ENCODE measurements at places on chromosomes 16 and 17.

DNA sequence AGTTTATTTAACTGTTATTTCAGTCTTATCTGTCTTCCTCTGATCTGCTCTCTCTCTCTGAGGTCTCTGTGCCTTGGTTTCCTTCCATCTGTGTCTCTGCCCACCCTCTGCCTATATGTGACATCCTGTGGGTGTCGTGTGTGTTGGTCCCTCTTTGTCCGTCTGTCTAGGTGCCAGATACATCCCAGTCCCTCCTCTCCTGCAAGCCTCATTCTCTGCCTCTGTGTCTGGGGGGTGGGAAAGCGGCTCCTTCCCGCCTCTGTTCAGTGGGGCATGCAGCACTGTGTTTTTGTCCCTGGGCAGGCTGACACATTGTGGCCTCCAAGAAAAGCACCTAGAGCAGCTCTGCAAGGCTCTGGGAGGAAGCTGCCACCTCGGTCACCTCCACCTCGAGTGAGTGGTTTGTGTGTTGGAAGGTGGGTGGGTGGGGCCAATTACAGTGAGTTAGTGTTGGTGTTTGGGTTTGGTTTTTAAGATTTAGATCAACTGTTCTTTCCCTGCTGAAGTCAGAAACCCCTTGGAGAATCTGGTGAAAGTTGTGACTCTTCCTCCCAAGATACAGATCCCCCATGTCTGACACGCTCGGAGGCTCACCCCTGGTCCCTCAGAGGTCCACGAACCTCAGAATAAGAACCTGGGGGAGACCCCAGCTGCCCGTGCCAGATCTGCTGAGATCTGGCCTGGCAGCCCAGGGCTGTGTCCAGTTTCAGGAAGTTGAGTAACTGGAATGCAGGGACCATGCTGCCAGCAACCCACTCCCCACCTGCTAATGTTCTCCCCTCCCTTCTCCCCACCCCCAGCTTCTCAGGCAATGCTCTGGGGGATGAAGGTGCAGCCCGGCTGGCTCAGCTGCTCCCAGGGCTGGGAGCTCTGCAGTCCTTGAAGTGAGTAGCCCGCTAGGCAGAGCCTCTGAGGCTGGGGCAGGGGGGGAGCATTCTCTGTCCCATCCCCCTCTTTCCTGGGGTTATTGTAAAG is 50.9 kb upstream of the CPNE2 start:
- peak; percentile 64 for DNase-seq

DNA sequence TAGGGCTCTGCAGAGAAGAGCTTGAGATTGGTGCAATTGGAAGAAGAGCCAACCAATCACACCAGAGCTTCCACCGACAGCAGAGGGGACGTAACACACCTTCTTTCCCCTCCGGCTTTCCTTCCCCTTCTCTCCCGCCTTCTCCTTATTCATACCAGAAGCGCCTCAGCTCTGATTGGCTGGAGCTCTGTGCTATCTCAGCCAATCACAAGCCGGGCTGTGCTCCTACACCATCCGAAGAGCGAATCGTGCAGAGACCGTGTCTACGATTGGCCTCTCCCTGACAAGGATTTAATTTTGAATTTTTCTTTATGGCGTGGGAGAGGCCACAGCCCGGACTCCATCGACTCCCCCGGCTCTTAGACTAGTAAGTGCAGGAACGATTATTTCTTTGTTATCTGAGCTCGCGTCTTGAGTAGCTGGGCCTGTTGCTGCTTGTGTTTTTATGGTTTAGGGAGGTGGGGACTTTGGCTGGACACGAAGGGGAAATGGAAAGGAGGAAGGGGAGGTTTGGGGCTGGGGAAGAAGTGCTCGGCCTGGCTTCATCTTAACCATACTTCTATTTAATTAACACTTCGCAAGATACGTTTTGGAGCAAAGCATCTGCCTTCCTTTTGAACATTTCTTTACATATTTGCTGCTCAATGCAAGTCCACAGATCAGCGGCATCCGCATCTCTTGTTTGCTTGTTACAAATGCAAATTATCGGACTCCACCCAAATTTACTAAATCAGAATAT is at the start of gene PRR11:
PRR11 (plus strand) TSS at position 308 of the 739 bp plus-strand sequence. CDS start 14,007 bp downstream, outside the sequence.
- peak; percentile 82 for DNase-seq

DNA sequence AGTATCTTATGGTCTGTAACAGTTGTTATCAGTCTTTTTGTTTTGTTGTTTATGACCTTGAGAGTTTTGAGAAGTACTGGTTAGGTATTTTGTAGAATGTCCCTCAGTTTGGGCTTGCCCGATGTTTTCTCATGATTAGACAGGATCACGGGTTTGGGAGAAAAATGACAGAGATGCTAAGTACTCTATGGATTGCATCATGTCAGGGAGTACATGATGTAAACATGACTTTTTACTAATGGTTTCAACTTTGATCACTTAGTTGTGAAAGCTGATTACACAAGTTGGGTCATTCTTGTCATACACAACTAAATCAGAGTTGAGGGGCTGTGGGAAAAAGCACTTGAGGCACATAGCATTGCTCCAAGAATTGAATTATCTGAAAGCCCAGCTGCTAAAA is 94.7 kb upstream of the SIAH1 start:
- DNase-seq: no peak

DNA sequence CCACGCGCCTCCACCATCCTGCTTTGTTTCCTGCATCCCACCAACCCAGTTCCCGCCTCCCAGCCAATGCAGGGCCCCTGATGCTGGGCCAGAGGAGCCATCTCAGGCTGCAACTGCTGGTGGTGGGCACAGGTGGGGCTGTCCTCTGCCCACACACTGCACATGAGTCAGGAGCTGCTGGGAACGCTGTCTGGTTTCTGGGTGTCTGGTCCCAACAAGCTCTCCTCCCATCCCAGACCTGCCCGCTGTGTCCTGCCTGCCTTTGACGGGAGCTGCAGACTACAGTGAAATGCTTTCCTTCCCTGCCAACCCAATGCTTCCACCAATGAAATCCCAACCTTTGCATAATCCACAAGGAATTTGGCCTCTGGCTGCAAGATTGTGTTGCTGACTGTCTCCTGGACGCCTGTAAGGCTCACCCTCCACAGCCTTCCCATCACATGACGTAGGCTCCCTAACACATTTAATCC is 98.9 kb downstream of the N4BP1 start:
- DNase-seq: no peak

Data from stimulated activated CD4-positive, alpha-beta T cell treated with anti-CD3 and anti-CD28 coated beads, Interleukin-15, amount 100 ng/mL, for 1 hour (primary cell).